Activated CD8-positive, alpha-beta memory T cell treated with anti-CD3 and anti-CD28 coated beads for 1 hour (primary cell): ENCODE measurements at places on chromosomes 12 and 14.

DNA sequence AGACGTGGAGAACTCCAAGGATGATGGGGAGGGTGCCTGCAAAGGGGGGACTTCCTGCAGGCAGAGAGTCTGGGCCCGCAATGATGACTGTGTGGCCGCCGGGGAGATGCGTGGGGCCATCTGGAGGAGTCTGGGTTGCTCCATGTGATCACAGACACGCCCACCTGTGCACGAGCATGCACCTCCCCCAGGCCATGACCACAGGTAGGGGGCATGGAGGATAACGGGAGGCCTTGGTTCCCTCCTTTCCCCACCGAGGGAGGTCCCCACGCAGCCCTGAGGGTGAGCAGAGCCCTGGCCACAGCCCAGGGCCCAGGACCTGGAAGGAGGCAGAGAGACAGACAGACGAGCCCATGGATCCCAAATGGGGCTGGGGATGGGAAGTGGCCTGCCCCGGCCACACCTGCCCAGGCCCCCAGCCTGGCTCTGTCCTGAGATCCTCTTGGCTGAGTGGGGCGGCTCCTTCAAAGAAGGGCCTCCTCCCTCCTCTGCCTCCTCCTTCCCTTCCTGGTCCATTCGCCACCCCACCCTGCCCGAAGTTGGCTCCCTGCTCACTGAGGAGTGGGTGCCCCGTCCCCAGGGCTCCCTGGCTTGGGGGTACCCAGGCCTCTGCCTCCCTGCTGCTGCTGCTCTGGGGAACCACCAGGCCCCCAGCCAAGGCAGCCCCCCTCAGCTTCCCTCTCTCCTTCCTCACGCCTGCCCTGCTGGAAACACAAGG is 138.2 kb downstream of the CALM1 start:
- DNase-seq = no peak

DNA sequence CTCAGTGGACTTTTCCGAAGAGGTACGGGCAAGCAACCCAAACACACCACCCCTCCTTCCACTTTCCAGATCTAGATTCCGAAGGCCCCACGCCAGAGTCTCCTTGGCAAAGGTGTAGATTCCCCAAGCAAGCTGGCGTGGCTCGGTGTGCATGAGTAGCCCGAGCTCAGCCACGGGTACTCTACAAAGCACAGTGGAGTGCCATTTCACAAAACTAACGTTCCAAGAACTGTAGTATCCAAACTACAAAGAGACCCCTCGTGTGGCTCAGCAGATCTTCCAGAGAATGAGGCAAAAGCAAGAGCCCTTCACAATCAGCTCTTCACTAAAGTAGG is 72.1 kb downstream of the FOXN3 start:
- DNase-seq = no peak

DNA sequence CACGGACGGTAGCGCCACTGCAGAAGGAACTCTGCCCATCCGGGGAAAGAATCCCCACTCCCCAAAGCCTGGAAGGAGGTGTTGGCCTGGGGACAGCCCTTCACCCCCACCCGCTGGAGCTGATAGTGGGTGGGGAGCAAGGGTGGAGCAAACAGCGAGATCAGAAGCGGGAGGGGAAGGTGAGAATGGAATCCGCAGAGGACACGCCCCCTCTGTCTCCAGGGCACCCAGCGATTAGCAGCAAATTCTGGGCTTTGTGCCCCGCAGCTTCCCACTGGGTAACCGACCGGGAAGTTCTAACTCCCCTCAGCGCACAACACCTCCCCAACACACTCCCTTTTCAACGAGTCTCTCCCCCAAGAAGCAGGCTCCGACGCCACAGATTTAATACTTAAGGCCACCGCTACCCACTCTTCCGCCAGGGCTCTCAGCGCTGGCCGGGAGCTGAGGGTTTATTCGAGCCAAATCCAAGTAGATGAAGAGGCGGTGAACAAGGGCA is 1.4 kb downstream of the SLC25A29 start:
- DNase-seq = no peak

GRCh38 chr12:116549993-116550392 is 9.2 kb upstream of the MAP1LC3B2 start:
- no peak for DNase-seq

DNA sequence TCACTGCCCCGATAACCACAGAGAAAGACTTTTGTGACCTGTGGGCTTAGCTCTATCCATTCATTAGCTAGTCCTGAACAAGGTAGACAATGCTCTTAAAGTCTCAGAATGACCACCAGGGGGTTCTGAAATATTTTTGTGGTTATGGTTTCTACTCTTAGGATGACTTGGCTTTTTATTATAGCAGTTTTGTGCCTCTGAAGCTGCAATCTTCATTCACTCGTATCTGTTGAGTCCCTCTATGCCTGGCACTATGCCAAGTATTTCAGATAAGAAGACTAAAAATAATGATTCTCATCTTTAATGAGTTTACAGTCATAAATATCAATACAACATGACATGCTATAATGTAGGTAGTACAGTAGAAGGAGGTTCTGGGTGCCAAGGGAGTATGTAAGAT is 130.8 kb upstream of the TRHDE start:
- no peak for DNase-seq

- no peak for DNase-seq
Measured at GRCh38 chr12:30999723-31000122, 73.2 kb downstream of the TSPAN11 start.

DNA sequence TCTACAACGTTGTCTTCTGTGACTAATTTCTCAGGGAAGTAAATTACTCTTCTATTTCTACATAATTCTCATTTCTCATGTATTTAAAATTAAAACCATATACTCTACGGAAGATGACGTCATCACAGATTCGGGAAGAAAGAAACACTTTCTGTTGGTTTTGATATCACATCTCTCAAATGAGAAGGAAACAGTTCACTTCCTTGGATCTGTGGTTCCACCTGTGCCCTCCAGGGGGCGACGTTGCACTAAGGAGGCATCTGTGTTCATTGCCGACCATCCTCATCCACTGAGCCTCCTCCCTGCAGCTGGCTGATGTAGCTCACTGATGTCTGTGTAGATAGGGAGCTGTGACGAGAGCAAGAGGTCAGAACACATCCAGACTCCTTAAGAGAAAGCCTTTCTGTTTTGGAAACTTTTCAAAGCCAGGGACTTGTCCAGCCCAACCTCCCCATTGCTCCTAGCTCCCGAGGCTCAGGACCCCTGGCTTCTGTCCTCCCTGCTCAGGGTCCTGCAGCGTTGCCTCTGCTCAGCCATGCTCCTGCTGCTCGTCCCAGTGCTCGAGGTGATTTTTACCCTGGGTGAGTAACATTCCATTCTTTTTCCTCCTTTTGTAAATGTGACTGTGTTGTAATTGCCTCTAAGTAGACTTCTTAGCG is 172.7 kb upstream of the OR4E1 start:
- DNase-seq = peak; percentile 32

DNA sequence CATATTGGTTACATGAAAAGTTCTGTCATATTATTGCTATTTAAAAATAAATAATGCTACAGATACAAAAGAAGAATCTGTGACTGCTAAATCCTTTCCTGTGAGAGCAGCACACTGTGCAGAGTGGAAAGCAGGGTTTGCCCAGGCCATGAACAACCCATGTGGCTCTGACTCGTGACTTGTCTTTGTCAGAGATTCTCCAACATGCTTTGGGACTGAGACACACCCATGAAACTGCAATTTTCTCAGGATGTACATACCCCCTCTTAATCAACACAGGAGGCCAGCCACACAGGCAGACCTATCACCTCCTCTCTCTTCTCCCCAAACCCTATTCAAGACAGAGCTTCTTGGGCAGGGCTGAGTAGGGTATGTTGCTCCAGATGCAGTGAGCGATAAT is 96.8 kb upstream of the NTF3 start:
- no peak for DNase-seq

DNA sequence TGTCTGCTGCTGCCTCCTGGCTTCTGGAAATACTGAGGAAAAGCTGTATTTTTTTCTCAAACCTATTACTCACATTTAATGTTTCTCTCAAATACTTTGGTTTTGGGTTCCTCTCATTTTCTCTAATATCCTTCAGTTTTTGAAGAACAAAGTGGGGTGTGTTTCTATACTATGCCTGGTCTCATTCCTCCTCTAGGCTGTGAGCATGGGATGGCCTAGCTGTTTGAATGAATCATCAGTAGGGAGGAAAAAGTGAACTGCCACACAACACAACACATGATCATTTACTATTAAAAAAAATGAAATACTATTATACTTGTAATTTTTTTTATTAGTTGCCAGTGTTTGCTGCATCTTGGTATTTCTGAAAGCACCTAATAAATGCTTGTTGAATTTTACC is 11.3 kb upstream of the SMCO3 start:
- no peak for DNase-seq

- no peak for DNase-seq
Measured at GRCh38 chr12:78179346-78179745, 348.7 kb downstream of the NAV3 start.

GRCh38 chr12:118727196-118727978 is 254.0 kb upstream of the SRRM4 start:
- DNase-seq = no peak

DNA sequence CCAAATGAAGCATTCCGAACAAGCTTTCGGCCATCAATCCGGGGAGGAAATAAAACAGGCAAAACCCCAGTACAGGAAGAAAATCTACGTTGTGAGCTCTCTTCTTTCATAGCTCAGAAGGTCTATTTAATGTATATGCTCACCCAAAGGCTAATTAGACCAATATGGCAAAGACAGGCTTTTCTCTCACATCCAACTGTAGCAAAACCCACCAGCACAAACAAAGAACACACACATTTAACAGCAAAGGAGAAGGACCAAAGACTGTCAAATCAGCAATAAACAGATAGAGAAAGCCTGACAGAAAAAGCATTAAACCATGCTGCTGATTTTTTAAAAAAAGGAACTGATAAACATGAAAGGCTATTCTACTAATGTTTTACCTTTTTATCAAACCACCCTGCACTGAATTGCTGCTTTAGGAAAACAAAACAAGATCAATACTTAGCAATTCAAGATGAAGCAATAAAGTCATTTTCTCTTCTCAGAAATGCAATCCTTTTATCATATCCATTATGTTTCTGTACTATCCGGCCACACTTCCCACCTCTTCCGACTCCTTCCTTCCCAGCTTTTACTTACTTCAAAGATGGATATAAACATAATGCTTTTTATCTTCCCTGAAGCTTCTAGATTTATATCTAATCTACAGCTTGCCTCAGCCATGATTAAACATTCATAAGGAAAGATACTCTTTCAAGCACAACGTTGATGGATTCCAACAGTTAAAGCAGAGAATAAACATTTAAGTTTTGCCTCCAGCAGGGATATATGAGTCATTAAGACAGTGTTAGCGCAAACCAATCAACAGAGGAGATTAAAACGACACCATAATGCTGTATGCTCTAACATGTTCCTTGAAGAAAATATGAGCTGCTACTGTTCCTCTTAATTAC is 74.6 kb upstream of the BBS10 start:
- DNase-seq = no peak

DNA sequence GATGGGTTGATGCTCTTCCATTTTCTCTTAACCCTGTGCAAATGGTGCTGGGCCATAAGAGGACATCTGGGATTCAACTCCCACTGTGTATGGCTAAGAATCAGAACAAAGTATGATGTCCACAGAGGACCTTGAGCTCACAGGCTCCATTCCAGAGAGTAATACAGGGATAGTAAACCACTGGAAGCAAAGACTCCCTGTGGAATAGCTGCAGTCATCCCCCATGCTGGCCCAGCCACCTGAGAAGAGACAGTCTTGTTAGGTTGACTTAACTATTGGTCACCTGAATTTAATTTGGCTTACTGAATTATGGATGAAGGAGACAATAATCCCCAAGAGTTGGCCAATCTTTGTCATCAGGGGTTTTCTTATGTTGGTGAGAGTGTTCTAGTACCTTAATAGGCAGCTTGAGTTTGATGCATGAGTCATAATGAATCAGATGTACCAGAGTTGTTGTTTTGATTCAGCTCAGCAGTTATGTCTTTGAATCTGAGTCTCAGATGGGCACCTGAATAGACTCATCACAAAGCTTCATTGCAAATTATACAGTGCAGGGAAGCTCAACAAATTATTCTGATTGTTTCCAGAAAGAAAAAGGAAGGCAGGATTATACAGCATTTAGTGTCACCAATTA is 122.7 kb downstream of the SSPN start:
- no peak for DNase-seq

- no peak for DNase-seq
Measured at GRCh38 chr14:76050797-76051392, 65.3 kb downstream of the IFT43 start.

DNA sequence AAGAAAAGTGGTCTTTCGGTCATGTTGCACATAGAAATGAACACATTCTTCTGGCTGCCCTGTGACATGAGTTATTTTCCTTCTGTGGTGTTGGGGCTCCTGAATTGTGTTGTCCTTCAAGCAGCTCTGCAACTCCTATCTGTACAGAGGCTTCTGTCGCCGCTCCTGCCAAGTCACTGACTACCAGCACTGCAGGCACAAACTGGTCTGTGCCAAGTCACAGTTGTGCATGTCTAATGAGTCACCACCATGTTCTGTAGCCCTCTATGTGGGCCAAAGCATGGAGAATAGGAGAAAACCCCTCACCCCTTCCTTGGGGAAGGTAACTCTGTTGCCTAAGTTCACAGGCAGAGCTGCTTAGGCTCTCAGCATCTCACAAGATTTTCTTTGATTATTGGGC is 283.3 kb downstream of the RPL10L start:
- no peak for DNase-seq

GRCh38 chr12:50221228-50222008 is 54.2 kb upstream of the CERS5 start:
- DNase-seq = no peak

DNA sequence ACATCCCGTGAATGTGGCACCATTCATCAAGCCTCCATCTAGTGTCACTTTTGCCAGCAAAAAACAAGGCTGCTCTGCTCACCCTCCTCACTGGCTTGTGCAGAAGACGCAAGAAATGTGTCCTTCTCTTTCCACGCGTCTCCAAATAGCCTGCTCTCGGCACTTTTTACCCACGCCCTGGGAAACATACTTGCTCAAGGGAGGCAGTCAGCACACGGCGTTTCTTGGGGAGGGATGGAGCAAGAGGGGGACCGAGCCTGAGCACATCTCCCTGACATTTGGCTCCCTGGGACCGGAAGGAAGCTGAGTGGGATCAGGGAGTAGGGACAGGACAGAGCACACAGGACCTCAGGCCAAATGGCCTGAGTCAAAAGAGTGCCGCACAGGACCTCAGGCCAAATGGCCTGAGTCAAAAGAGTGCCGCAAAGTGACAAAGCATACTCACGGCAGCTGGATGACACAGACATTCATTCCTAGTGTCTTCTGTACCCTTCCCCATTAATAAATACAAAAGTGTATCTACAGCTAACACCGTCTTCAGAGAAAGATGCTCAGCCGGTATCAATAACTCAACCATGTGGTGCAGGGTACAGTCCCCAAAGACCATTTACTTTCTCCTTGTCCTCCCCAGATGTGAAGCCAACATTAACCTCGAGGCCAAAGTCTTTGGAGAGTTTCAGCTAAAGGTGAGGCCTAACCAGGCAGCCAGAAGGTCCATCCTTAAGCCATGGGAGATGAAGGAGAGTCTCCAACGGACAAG is 7.1 kb downstream of the BCL11B start:
- no peak for DNase-seq

DNA sequence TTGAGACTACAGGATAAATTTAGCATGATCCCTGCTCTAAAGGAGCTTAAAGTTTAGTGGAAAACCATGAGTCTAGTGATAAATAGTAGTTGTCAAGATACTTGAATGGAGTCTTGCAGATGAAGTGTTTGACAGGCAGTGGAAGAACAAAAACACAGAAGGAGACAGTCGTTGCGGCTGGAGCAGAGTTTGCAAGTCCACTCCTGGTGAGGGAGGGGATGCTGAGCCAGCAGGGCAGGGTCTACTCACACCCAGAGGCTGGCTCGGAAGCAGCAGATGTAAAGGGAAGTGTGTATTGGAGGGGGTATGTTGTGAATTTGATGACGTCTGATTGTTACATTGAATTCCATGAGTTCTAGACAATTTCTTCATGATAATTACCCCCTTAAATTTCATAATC is 61.3 kb downstream of the TRAF3 start:
- no peak for DNase-seq
